ENCODE measurements at places on chromosomes 3 and 15.

GRCh38 chr15:65688462-65688861, 66.7 kb downstream of the SLC24A1 start:
- DNase-seq: no peak

DNA sequence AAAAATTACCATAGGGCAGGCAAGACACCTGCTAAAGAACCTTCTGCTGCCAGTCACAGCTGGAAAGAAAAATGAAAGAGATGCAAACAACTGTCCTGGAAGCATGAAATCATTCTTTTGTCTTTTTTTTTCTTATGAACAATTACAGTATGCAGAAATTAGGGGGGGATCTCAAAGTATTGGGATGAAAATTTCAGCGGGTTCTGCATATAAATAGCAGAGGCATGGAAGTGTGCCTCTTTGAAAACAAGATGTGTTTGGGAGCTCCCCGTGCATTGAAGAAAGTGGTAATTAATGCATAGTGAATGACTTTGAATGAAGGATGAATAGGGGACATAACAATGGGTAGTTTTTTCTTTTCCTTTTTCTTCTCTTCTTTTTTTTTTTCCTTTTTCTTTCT, 431.2 kb downstream of the SOX2 start:
- no peak for DNase-seq

GRCh38 chr3:47365213-47366153, 15.3 kb upstream of the PTPN23 start:
- DNase-seq: no peak

DNA sequence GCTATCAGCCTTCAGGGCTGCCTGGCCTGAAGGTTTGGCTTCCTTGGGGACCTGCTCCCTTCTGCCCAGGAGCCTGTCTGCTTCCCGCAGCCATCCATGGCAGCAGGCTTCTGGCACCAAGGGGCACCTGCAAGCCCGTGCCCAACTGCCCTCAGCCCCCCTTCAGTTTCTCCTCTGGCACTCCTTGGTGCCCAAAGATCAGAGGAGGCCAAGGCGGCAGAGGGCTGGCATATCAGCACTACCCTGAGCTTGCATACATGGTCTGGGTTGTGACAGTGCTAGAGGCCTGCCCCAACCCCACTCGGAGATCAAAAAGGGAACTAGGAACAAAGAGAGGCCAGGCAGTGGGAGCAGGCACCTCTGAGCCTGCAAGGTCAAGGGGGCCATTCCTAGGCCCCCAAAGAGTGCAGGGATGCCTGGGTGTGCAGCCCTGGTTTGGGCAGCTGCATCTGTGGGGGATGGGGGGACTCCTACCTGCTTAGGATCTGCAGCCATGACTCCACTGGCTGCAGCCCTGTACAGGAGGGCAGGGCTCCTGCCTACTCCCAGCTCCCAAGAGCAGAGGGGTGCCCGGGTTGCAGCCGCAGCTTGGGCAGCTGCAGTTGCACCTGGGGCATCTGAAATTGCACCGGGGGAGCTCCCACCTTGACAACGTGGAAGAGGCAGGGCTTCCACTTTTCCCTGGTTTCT, 76.2 kb upstream of the TP63 start:
- no peak for DNase-seq

- DNase-seq: no peak
Observed at GRCh38 chr3:52833202-52833601, 1.6 kb downstream of the MUSTN1 start.

GRCh38 chr3:159200176-159200575, 398.3 kb downstream of the MFSD1 start:
- DNase-seq: no peak

DNA sequence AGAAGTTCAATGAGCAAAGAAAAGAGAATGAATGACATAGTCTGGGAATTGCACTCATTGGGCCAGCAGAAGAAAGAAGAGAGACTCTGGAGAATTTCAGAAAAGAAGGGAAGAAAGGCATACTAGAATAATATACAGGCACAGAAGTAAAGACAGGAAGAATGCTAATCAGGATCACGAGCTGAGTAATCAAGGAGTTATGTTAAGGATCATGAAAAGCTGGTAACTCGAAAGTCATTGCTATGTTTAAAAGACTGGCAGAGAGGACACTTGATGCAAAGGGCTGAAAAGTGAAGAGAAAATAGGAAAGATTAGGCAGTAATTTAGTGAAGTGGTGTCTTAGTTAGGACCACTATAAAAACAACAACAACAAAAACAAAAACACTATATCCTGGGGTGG, 284.1 kb downstream of the ZBBX start:
- DNase-seq: no peak

DNA sequence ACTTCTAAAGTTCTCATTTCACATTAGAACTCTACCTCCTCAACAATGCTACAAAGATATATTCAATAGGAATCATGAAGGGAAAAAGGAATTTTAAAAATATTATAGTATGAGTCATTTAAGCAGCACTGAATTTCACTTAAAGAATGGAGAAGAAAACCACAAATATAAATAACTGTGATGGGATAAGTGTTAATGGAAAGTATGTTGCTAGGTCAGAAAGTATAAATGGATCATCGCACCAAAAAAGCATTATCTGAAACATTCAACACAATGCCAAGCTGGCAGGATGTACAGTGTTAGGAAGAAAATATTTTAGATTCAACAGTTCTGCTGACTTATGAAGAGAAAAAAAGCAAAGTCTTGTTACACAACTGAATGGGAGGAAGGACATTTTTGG, 101.4 kb downstream of the TFG start:
- no peak for DNase-seq

GRCh38 chr3:129701161-129701560, 94.7 kb upstream of the PLXND1 start:
- DNase-seq: no peak

- DNase-seq: no peak
Observed at GRCh38 chr15:40340038-40340739, 550 bp downstream of the CCDC9B start.

GRCh38 chr3:195803289-195803908, 8.3 kb downstream of the MUC4 start:
- DNase-seq: no peak

DNA sequence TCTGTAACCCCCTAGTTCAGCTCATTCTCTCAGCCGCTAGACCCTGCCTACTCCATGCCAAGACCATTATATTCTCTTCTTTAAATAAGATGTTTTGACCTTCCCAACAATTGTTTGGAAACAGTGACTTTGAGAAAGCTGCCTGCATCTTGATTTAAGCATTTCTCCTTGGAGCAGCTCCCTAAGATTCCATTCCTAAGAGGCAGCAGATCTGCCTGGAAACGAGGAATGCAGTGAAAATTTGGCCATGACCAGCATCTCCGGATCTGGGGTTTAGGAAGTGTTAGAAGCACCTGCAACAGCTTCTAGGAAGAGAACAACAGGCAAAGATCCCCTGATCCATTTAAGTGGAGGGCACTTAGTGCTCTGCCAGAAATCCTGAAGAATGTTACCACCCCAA, 235.7 kb downstream of the NTRK3 start:
- no peak for DNase-seq
